ENCODE measurements at places on chromosomes 6 and 20. TPM values are rescaled to one million over a fixed set of nuclear protein-coding genes. Genes with fewer than 3 reads are reported as not detected.

DNA sequence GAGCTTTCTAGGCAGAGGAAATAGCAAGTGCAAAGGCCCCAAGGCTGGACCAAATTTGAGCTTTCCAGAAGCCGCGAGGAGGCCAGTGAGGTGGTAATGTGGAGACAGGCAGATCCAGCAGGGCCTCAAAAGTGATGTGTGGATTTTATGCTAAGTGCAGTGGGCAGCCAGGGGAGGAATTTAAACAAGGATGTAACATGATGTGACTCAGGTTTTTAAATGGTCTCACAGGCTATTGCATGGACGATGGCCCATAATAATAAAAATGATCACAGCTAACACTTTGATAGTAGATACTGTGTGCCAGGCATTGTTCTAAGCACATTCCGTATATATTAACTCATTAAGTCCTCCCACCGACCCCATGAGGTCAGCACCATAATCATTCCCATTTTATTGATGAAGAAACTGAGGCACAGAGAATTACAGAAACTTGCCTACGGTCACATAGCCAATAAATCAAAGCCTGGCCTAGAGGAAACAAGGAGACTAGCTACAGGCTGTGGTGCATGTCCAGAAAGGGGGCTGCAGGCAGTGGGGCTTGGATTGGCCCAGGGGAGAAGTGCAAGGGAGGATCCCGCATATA lies 18.0 kb upstream of the PREX1 start:
- no peak for DNase-seq

GRCh38 chr20:53964067-53964466 lies 106.3 kb downstream of the BCAS1 start:
- no peak for DNase-seq

- DNase-seq, result no peak
Observed at GRCh38 chr6:149500096-149500495, 15.3 kb upstream of the ZC3H12D start.

GRCh38 chr20:34458631-34459030 lies 57.6 kb upstream of the DYNLRB1 start:
- no peak for DNase-seq

MROH8 gene
- 3.8 TPM for total RNA-seq

FRMD1 gene
- total RNA-seq, result not detected
